Kasumi-1 (cell line): ENCODE measurements at places on chromosomes 2 and 18.

DNA sequence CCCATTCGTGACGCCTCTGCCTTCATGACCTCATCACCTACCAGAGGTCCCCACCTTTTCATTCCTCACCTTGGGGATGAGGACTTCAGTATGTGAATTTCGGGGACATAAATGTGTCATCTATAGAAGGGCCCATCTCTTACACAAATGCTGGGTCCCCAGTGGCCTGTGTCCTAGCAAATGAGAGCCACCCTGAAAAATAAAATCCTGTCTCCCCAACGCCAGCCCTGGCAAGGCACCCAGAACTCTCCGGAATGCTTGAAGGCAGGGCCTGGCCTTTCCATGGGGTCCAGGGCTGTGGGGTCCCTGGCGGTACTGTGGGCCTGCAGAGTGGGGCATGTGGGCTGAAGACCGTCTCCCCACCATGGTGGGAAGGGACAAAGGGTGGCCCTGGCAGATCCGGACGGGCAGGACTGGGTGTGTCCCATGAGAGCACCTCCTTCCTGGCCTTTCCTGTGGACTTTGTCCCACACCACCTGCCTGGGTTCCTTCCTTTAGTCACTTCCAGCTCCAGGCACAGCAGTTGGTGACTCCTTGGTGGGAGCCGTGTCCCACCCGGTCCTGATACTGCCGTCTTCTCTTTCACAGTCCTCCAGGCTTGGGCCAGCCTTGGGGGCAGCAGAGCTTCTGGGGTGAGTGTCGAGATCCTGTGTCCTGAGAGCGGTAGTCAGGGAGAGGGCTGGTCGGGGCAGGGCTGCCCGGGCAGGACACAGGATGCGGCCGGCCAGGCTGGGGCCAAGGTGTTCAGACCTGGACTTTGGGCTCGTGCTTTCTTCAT lies 18.6 kb downstream of the CAPN10 start:
- DNase-seq, result no peak

GRCh38 chr18:36083729-36084128 lies 16.4 kb upstream of the RPRD1A start:
- DNase-seq, result no peak

DNA sequence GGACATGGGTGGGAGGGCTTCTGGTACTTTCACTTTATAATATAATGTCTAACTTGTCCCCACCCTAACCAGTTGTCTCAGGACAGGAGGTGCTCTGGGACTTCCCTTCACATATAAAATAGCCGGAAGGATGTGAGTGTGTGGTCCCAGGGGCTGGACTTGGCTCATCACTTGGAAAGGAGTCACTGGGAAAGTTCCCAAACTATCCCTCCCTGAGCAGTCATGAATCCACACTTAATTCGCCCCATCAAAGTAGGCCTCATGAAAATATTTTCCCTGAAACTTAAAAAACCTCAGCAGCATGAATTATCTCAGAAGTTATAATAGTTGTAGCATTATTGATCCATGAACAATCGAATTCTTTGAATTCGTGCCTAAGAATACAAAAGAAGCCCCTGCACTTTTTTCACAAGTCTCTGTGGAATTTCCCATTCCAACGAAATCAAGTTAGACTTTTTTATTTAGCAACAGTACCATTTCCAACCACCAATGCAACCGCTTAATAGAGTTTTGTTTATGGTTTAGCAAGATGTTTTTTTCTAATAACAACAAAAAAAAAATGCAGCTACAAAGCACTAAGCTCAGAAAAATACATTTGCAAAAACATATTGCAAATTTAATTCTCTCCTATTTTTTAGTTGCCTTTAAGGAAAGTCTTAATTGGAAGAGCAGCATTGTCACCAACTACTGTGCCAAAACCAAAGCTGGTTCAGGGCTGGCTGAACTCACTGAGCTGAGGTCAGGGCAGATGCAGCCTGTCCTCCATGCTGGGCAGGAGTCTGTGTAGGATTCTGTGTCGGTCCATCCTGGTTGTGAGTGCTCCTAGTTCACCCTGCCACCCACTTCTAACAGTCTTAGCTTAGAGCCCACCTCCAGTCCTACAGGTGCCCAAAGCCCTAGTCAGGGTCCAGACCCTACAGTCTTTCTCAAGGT lies 68.8 kb upstream of the SPTBN1 start:
- no peak for DNase-seq

DNA sequence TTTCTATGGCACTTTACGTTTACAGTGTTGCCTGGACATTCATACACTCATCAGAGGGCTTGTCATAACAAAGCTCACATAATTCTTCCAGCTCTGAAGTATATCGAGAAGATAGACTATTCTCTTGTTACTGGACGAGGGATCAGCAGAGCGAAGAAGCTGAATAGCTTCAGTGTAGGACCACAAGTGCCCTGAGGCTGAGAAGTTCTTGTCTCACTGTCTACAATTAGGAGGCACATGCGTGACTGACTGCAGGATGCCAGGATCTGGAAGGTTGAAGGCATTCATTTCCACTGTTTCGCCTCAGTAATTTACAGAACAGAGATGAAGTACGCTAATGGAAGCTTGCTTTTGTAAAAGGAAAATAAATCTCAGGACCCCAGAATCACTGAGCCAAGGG lies 9.6 kb downstream of the SH3YL1 start:
- DNase-seq, result no peak

DNA sequence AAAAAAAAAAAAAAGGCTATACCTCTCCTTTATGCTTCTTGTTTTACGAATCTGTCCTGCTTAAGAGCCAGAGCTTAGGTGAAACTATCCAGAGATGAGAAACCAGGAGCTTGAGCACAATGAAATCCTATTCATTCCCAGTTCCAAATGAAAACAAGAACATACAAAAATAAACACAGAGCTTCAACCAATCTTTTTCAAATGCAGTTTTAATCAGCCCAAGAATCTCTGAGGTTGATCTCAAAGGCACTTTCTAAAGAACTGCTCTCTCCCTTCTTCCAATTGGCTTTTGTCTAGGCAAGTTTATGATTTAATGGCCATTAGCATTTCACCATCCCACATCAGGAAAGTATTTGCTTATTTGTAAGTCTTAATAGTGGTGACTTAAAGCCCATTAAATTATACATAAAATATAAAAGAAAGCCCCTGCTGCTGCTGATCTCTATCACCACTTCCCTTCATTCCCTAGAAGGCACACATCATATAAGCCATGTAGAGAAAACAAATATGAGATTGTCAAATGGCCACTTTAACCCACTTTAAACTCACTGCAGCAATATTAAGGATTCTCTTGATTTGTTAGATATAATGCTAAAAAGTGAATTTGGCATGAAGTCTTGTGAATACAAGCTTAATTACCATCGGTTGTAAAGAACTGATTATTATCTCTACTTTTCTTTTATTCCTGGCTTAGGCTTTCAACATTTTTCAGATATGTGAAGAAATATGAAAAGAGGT lies 29.3 kb upstream of the SCN9A start:
- DNase-seq, result no peak

GRCh38 chr18:78006006-78006773 lies 756.5 kb downstream of the GALR1 start:
- no peak for DNase-seq

- no peak for DNase-seq
These were observed 83.7 kb downstream of the TMEM131 start for GRCh38 chr2:97911922-97912575.

GRCh38 chr2:216872040-216872439 lies 12.2 kb upstream of the TNP1 start:
- no peak for DNase-seq

DNA sequence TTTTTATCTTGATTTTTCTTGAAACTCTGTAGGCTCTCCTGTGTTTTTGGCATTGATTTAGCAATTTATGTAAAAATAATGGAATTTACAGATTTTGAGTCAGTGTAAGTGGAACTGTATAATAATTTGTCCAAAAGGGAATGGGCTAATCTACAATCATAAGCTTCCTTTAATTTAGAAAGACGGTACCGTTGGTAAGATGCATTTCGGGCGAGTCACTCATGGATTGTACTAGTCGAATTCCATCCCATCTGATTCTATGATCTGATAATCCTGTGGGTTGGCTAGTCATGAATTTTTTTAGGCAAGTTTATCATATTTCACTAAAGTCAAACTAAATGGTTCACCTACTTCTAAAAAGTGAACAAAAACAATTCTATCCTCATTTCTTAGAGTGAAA lies 133.4 kb downstream of the ZNF407 start:
- no peak for DNase-seq

DNA sequence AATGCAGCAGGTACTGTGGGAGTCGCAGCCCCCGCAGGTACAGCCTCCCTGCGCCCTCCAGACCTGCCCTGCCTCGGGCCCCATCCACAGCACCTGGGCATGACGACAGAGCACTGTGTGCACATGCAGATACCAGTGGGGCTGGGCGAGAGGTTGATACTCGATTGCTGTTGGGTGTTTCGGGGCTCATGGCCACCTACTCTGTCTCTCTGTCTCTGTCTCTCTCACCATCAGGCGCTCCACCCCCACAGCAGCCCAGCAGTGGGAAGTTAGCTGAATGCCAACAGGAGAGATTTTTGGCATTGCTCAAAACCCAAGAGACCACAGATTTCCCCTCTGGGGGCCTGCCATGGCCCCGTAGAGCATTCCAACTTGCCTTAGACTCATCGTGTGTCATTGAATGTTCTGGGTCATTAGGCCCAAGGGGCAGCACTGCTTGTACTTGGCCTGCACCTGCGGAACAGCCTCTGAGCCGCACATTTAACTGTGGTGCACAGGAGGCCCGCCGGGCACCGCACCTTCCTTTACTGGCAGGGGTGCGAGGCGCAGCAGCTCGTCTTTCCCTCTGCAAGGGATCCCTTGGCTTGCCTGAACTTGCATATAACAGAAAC lies 18.8 kb downstream of the KCNIP3 start:
- DNase-seq, result no peak

DNA sequence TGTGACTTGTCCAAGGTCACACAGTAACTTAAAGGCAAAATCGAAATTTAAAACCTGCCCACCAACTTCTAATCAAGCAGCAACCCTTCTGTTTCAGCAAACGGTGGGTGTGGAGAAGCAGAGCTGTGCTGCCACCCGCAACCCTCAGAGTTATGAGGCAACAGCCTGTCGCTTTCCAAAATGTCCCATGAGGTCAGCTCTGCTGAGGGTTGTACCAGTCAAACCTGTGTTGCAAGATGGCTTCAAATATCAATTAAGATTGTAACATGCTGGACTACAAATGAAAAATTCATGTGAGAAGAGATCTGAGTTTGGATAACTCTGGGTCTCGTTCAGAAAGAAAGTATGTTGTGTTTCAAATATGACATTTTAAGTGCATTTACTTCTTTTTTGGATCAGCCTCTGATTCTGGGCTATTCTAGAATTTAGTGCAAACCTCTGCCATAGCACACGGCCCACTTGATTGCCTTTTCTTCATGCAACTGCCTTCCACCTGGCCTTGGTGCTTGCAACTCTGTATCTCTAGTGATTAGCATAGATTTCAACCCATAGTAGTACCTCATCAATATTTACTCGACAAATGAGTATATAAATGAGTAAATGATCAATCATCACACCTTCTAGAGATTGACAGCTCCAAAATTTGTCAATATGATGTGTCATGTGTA lies 69.3 kb downstream of the TIMM21 start:
- DNase-seq, result no peak

GRCh38 chr2:226495466-226496272 lies 304.0 kb downstream of the IRS1 start:
- DNase-seq, result no peak

- peak; percentile 87 for DNase-seq
These were observed 257.9 kb downstream of the SUCLG1 start for GRCh38 chr2:84201158-84201557.

- DNase-seq, result no peak
These were observed 17.8 kb downstream of the XRCC5 start for GRCh38 chr2:216126943-216127342.
